NCI-H1092 (cell line): ENCODE measurements at places on chromosomes 1 and 21.
A peak's percentile ranks its signal among the peaks of the same experiment; 100 is the strongest.

GRCh38 chr21:44785620-44786335, 15.8 kb downstream of the UBE2G2 start:
- DNase-seq = peak; percentile 60

GRCh38 chr1:10973552-10973951, 38.9 kb upstream of the TARDBP start:
- DNase-seq = no peak

GRCh38 chr21:37264808-37265207, 2.3 kb downstream of the VPS26C start:
- no peak for DNase-seq

DNA sequence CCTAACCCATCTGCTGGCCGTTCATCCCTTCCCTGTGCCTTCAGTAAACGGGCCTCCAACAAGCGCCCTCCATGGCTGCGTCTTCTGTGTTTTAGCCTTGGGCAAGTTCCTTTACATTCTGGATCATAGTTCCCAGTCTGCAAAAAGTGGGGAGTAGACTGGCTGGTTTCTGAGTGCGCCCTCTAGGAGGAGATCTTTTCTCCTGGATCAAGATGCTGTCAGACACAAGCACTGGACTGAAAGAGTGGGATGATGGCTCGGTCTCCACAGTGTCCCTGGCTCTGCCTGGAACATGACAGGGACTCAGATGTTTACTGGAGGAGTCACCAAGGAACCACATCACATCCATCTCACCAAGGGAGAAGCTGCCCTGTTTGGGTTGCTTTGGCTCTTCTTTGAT, 88.8 kb downstream of the PRDM2 start:
- DNase-seq = no peak

- DNase-seq = no peak
These were observed 26.7 kb upstream of the ZNHIT6 start for GRCh38 chr1:85734931-85735330.

- no peak for DNase-seq
These were observed 123.8 kb upstream of the PRDX6 start for GRCh38 chr1:173353350-173353749.

GRCh38 chr1:23923592-23924499, 10.7 kb upstream of the CNR2 start:
- no peak for DNase-seq

DNA sequence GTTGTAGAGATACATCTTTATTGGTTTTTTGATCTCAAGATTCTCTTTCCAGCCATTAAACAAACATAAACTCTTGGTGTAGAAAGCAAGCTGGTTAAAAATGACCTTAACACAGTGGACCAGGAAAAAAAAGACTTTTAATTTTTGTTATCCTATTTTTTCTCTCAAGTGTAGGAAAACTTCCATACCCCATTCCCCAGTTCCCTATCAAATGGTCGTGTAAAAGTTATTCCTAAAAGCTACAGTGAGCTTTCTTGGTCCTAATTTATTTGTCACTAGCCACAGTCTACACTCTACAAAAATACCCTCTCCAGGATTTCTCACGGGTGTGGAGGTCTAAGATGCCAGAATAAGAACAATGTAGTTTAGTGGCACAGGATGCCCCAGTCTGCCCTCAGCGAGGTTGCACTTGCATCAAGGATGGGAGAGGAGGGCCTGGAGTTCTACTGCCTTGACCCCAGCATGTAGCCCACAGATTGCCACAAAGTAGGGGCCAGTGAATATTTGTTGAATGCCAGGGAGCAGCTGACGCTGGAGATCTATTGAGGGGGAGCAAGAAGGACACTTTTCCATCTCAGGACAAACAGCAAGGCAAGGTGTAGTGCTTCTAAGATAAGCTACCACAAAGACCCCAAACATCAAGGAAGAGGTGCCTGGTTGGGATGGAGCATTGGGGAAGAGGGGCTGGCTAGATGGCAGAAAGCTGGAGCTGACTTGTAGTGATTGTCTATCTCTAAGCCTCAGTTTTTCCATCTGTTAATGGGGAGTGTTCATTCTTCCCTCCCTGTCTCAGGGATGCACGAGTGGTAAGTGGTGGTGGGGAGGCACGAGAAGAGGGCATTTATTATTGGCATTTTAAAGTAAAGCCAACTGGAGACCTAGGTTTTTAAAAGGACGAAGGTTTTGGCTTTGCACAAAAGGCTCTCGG, 1.8 kb downstream of the MYCL start:
- no peak for DNase-seq

GRCh38 chr21:35257413-35257812, 208.3 kb upstream of the RUNX1 start:
- peak; percentile 27 for DNase-seq

GRCh38 chr21:31405604-31406003, 61.5 kb upstream of the TIAM1 start:
- no peak for DNase-seq
